ENCODE measurements at places on chromosomes 5 and 9.

DNA sequence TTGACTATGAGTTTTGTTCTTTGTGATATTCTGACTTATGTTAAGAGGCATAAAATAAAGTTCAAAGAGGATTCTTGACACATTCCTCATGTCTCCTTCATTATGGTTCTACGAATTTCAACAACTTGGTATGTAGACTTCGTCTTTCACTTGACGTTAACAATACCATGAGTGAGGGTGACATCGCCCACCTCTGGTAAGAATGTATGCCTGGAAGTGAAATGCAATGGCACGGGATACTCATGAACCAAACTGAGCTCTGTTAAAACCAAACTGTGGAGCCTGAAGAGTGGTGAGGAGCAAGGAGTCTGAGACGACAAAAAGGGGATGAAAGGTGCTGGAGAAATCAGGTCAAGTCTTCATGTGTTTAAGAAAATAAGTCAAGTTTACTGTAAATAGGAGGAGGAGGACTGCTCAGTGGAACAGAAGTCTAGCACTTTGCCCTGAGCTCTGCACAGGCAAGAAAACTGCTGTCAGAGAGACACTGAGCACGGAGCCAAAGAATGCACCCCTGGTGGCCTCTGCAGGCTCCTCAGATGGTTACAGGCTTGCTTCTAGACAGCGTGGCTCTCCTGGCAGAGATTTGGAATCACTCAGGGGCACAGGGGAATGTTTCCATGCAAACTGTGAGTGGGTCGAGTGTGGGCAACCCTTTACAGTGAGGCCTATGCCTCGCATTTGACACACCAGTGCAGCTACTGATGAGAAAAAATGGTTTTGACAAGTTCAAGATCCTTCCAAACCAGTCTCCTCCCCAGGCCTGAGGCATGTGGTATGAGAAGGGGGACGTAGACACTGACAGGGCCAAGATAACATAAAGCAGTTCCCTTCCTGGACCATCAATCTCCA, 470.1 kb downstream of the IRX1 start:
- DNase-seq, result no peak

- no peak for DNase-seq
Observed at GRCh38 chr9:127282611-127283010, 18.0 kb downstream of the GARNL3 start.

DNA sequence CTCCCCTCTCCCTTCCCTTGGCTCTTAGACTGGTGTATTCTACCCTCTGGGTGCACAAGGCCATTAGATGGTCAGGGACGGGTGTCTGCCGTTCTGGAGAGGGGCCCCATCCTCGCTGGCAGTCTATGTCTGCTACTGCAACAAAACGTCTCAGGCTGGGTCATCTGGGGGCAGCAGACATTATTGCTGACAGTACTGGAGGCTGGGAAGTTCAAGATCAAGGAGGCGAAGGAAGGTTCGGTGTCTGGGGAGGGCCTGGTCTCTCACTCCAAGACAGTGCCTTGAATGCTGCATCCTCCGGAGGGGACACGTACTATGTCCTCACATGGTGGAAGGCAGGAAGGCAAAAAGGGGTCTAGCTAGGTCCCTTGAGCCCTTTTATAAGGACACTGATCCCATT, 93.4 kb upstream of the COL5A1 start:
- no peak for DNase-seq

- no peak for DNase-seq
Observed at GRCh38 chr5:55986931-55987330, 7.8 kb downstream of the IL6ST start.

- DNase-seq, result no peak
Observed at GRCh38 chr9:129675620-129676019, 10.2 kb downstream of the PRRX2 start.

GRCh38 chr5:91171322-91171721, 211.8 kb downstream of the ARRDC3 start:
- DNase-seq, result no peak

DNA sequence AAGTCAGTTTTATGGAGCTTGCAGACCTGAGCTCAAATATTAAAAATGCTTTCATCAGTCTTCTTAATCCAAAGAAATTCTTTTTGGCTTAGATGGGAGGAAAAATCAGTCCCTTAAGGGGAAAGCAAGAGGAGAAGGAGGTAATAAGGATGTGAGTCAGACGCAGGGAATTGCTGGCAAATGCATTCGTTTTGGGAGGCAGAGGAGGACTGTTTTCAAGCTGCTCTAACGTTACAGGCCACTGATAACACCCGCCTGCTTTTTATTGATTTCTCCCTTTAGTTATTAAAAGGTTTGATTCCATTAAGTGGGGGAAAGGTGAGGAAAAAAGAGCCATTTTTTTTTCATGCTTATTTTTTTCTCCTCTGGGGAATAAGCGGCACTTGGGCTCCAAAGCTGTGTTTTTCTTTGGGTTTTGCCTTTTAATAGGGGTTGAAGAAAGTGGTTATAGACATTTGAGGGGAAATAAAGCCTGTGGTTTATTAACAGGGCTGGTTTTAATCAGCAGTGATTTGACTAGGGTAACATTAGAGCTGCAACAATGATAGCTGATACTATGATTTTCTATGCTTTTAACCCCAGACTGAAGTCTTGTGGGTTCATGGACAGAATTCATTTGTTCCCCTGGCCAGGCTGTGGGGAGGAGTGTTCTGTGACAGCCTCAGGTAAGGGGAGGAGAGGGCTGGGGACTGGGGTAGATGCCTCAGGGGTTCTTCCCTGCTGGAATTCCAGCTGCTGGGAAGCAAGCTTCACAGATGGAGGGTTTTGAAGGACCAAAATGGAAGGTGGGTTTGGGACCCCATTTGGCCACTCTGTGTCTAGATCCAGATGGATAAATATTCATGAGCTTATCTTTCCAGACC, 225.2 kb downstream of the GAS1 start:
- DNase-seq, result no peak

DNA sequence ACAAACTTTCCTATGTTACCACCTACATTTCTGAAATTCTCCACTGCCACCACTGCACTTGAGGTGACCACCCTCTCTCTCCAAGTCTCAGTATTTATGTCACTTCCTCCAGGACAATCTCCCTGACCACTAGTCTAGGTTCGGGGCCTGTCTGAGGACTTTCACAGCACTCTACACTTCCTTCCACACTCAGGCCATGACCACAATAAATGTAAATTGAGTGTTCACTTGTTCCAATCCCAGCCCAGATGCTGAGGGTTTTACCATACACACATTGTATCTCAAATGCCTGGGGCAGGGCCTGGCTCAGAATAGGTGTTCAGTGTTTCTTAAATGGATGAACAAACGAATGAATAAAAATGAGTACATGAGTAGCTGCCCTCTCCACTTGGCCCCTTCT, 26.9 kb upstream of the CCNG1 start:
- DNase-seq, result no peak

GRCh38 chr5:172216345-172216744, 22.4 kb downstream of the EFCAB9 start:
- DNase-seq, result no peak

DNA sequence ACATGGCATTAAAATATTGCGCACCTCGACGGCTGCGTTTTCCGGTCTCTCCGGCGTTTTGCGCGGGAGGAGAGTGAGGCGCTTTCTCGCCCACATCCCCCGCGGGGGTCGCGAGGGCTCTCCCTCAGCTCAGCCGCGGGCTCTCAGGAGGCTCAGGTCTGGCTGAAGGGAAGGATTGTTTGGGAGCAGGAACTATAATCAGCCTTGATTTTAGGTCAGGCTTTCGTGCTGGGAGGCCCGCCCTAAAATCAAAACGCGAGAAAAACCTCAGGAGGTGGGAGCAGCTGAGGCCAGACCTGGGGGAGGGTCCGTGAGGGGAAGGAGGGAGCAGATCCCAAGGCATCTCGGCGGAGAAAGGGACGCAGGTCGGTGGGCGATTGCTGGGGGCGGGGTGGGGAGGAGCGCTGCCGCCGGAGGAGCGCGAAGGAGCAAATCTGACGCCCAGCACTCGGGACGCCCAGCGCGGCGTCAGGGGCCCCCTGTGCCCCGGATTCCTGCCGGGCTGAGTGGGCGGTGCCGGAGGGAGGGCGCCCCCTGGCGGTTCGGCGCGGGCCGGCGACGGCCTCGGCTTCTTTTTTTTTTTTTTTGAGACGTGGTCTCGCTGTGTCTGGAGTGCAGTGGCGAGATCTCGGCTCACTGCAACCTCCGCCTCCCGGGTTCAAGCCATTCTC, 18.7 kb upstream of the RNF130 start:
- peak; percentile 67 for DNase-seq

GRCh38 chr5:34858790-34859189, 19.8 kb downstream of the TTC23L start:
- no peak for DNase-seq

- no peak for DNase-seq
Observed at GRCh38 chr9:112009656-112010055, 113.0 kb downstream of the UGCG start.

DNA sequence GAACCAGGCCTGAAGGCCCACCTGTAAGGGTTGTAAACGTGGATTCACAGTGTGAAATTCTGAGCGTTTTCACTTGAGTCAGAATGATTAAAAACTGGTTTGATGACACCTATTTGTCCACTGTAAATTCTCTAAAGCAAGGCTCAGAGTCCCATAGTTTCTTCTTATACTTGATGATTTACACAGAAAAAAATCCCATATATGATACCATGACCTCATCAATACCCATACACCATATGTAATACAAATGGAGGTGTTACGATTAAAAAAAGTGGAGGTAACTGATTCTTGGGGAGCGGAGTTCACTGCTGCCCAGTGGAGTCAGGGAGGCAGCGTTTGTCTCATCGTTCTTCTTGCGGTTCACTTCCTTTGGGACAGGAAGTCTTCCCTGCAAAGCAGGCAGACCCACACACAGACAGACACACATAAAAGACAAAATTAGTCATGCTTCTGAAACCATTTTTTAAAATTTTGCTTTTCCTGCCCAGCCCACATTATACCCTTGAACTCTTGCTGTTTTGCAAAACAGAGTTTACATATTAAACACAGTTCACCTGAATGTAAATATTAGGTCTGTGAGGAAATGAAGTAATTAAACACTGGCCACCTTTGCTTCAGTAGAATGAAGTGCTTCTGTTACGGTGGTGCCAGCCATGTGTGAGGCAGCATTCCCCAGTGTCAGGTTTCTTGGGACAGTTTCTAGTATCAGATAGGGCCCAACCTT, 26.2 kb downstream of the NREP start:
- DNase-seq, result no peak

DNA sequence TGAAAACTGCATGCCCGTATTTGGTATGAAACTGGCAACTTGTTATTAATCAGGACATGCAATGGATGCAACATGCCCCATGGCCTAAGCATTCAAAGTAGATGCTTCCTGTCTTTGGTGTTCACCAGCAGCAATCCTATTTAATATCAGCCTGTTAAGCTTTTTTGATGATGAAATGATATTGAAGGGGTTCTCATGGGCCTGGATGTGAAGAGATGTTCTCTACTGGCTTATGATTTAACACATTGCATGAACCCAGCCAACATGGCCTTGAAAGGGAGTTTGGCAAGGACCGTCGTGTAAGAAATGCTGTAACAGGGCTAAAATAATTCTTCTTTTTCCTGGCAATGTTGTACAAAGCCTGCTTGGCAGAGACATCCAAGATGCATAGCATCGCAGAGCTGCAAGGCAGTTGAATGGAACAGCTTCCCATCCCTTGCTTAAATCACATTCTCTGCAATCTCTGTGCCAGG, 111.2 kb downstream of the SMARCA2 start:
- DNase-seq, result peak; percentile 38

DNA sequence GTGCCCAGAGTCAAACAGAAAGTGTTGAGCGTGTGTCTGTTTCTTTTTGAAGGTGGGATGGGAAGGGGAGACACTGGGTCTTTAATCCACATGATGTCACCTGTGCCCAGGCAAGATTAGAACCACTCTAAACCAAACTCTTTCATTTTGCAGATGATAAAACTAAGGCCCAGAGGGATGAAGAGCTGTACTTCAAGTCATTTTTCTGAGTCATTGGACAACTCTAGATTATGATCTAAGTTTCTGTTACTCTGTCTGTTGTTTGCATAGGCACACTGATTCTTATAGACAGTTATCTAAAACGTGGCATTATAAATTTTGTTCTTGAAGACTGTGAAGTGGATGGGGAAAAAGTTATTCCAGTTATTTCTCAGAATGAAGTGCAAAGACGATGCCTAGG, 48.8 kb downstream of the MAST4 start:
- no peak for DNase-seq

GRCh38 chr5:59760785-59761348, 132.7 kb downstream of the PDE4D start:
- DNase-seq, result no peak

DNA sequence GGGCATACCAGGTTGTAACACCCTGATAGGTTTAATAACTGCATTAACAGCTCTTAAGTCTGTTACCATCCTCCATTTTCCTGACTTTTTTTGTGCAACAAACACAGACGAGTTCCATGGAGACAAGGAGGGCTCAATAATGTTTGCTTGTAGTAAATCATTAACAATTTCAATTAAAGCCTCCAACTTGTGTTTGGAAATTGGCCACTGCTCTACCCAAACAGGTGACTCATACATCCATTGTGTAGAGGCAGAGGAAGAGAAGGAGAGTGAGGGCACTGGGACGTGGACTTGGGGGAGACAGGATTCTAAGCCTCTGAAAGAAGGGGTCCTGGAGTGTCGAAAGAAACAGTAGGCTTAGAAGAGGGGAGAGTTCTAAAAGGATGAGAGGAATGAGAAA, 213.6 kb upstream of the KCNN2 start:
- no peak for DNase-seq

- no peak for DNase-seq
Observed at GRCh38 chr5:106094204-106094607, 1576.5 kb downstream of the EFNA5 start.

Measured in cerebellar cortex (tissue), 1 donor.